ENCODE measurements at places on chromosomes 3 and 15.

GRCh38 chr3:77259694-77260093 lies 219.8 kb downstream of the ROBO2 start:
- DNase-seq, result no peak

- no peak for DNase-seq
Observed at GRCh38 chr15:31013863-31014607, 22.6 kb upstream of the MTMR10 start.

- no peak for DNase-seq
Observed at GRCh38 chr3:38916706-38917105, 100.7 kb upstream of the SCN10A start.

DNA sequence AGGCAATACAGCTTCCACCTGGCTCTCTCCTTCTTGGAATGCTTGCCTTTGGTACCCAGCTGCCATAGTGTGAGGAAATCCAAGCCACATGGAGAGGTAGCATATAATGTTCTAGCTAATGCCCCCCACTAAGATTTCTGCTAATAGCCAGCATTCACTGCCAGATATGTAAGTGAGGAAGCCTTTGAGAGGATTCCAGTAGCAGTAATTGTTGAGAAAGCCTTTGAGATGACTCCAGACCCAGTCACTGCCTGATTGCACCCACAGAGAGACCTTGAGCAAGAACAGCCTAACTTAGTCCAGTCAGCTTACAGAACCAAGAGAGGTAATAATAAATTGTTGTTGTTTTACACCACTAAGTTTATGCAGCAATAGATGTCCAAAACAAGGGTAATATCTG lies 63.1 kb downstream of the STRIT1 start:
- no peak for DNase-seq

DNA sequence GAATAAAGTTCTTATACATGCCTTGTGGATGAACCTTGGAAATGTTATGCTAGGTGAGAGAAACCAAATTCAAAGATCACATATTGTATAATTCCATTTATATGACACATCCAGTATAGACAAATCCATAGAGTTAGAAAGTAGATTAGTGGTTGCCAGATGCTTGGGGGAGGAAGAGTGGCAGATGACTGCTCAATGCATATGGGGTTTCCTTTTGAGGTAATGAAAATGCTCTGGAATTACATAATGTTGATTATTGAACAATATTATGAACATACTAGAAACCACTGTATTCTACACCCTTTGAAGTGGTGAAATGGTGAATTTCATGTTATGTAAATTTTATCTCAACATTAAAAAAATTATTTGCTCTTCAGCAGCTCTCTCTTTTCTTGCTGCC lies 100.8 kb downstream of the DHX36 start:
- DNase-seq, result no peak

- DNase-seq, result no peak
Observed at GRCh38 chr3:150216041-150216811, 191.9 kb upstream of the TSC22D2 start.

DNA sequence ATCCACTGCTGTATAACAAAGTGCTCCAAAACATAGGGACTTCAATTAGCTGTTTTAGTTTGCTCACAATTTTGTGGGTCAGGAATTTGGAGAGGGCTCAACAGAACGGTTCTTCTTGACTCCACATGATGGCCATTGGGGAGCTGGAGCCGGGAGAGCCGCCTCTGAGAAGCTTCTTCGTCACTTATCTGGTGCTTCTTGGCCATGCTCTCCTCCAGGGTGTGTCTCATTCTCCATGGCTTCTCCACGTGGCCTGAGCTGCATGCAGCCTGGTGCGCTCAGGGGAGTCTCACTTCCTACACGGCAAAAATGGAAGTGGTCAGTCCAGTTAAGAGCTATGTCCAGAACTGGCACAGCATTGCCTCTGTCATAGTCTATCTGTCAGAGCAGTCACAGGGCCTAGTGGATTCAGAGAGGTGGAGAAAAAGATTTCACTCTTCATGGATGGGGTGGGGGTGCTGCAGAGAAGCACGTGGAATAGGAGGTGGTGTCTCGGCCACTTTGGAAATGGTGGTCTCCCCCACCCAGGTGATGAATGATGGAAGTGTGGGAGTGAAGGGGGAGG lies 26.3 kb upstream of the PRR23E start:
- DNase-seq, result no peak

DNA sequence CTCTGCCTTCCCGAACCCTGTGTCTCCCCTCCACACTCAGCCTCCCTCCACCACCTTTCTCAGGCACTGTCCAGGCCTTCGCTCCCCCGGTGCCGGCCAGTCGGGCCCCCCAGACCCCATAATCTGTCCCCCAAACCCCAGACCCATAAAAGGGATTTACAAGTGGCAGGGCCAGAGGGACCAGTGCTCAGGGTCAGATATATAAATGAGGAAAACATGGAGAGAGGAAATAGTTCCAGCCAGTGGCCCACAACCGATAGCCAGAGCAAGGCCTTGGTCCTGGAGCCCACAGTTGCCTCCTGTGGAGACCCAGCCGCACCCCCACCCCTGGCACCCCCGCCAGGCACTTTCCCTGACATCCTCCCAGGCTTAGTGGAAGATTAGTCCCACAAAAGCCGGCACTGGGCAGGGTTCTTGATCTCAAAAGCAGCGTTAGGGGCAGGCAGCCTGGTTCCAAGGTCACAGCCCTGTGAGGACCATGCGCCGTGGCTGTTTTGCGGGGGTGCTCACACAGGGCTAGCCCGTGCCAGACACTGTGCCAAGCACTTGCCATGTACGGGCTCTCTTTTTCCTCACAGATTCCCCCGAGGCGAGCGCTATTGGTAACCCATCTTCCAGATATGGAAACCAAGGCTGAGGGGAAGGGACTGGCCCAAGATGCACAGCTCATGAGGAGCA lies 1.1 kb upstream of the PLXND1 start:
- DNase-seq, result peak; percentile 15

DNA sequence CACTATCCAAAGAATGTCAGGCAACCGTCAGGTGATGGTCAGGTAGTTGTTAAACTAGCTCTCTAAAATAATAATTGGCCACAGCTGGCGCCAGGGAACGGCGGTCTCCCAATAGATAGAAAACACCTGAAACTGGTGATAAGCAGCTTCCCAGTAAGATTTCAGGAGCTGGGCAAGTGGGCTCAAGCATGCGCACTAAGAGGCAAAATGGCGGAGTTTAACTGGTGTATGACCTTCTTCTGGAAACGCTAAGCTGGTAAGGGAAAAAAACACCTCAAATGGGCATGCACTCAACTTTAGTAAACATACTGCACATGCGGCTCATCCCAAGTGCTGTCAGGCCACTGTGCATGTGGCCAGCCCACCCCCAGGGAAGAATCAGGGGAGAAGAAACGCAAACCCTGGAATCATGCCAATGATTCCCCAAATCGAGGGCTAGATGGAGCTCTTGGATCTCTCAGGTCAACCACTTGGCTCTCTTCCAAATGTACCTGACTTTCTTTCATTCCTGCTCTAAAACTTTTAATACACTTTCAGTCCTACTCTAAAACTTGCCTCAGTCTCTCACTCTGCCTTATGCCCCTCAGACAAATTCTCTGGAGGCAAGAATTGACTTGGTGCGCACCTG lies 195.0 kb downstream of the ZNF621 start:
- DNase-seq, result no peak

- no peak for DNase-seq
Observed at GRCh38 chr3:24154781-24155180, 209.7 kb downstream of the NR1D2 start.

DNA sequence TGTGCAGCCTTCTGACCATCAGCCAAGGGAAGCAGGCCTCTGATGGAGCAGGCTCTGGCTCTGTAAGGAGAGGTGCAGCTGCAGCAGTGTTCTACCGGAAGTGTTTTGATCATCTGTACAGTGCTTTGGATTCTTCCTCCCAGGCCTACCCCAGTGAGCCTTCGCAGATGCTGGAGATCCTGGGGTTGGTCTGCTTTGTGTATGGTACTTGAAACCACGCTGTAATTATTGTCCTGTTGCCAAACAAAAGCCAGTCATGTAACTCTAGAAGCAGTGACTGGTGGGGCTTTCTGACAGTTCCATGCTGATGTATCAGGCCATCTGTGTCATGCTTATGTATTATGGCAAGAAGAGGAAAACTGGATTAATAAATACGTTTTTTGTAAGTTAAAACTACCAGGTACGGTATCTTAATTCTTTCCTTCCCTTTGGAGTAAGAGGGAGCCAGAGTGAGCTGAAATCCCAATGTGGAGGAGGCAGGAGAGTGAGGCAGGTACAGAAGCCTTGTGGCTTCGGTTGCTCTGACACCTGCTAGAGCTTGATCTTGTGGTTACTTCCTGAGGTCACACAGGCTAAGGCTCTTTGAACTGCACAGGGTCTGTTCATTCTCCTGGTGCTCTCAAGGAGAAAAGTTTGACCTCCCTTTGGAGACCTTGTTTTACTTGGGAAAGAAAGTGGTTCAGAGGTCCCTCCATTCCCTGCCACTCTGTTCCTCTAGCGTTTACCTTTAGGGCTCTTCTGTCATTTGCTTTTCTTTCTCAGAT lies 3.7 kb downstream of the TMEM42 start:
- DNase-seq, result no peak

GRCh38 chr3:25424614-25425013 lies 3.4 kb upstream of the RARB start:
- no peak for DNase-seq

DNA sequence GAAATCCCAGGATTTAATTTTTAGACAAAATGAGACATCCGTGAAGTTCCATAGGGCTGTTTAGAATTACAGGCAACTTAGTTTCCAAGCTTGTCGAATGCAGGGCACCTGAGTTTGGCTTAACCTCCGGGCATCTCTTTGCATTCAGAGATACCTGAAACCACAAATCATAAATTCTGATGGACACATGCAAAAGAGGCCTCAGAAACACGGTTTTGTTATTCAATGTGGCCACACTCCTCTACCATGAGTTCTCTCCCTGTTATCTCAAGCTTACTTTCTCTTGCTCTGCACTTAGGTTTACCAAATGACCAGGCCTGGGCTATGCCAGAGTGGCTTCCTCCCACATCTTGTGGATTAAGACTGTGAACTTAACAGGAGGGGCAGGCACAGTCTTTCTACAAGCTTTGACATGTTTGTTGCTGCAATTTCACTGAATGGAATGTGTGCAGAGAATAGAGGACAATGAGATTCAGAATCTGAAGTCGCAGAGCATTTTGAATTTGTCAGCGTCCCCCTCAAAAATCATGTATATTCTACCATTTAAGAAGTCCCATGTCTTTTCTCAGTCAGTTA lies 137.7 kb downstream of the TPRG1 start:
- DNase-seq, result no peak

GRCh38 chr15:40789999-40790398 lies 16.9 kb upstream of the ZFYVE19 start:
- no peak for DNase-seq

- DNase-seq, result peak; percentile 33
Observed at GRCh38 chr3:17535274-17535673, 207.2 kb downstream of the TBC1D5 start.

Measured in hippocampal formation (tissue), 2 donors.